Small intestine (tissue), 16 donors: ENCODE measurements at places on chromosomes 6 and 20.

GRCh38 chr20:33148040-33148439, 19.9 kb upstream of the BPIFA2 start:
- DNase-seq: no peak

DNA sequence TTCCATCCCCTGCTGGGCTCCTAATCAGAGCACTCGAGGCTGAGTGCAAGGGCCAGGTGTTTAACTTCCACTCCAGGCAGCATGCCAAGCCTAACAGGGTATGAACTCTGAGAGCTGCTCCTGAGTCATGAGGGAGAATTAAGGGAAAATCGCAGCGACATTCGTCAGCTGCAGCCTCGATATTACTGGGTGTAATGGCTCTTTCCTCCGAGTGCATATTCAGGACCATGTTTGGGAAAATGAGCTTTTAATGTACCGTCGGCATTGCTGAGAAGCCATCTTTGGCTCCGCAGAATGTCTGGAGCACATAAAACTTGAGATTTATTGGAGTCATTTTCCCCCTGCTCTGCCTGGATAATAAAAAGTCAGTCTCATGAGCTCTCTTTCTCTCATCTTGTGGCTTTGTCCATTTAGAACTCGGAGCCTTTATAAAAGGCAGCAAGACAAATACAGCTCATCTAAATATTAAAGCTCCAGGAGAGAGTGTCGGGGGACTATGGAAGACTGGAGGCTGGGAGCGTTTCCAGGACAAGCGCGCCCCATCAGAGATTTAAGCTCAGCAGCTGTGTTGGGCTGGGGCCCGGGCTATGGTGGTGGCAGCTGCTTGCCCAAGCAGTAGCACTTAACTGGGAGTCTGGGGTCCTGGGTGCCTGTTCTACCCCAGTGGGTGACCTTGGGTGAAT, 103.7 kb downstream of the TOX2 start:
- DNase-seq: peak; percentile 82

DNA sequence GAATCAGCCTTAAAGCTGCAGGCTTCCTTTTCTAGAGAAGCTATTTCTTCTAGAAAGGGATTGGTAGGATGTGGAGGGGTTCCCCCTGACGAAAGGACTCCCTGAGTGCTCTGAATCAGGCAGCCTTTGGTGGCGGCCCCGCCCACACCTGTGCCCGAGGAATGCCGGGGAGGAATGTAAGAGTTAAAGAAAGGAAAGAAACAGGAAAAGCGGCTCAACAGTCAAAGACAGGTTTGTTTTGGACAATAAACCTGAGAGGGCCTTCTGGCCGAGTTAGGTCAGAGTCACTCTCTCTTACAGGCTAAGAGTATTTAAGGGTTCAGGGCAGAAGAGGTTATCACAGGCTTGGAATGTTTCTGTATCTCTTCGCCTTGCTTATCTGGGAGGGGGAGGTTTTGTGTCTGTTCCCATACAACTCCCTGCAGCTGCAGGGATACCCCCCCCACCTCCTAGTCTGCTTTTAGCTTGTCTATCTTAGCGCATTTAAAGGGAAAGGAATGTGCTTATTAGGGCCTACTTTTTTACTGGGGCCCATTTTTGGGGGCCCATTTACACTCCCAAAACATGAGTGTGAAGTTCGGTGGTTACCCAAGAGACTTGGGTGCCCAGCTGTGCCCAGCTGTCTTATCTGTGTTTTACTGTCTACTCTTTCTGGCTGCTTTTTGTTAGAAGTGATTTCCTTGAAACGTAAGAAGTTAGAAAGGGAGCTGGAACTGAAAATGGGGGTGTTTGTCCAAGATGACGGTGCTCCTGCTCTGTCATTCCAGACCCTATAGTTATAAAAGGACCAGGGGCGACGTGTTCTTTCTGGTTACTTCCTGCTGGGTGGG, 32.8 kb downstream of the DYNLT1 start:
- no peak for DNase-seq

GRCh38 chr6:166121726-166122125, 45.9 kb downstream of the TBXT start:
- DNase-seq: no peak

GRCh38 chr20:61756966-61757677, 308.6 kb downstream of the TAF4 start:
- DNase-seq: no peak

GRCh38 chr20:21003902-21004301, 102.3 kb downstream of the LINC00237 start:
- no peak for DNase-seq

- no peak for DNase-seq
Observed at GRCh38 chr6:71395731-71396409, 107.3 kb downstream of the OGFRL1 start.

DNA sequence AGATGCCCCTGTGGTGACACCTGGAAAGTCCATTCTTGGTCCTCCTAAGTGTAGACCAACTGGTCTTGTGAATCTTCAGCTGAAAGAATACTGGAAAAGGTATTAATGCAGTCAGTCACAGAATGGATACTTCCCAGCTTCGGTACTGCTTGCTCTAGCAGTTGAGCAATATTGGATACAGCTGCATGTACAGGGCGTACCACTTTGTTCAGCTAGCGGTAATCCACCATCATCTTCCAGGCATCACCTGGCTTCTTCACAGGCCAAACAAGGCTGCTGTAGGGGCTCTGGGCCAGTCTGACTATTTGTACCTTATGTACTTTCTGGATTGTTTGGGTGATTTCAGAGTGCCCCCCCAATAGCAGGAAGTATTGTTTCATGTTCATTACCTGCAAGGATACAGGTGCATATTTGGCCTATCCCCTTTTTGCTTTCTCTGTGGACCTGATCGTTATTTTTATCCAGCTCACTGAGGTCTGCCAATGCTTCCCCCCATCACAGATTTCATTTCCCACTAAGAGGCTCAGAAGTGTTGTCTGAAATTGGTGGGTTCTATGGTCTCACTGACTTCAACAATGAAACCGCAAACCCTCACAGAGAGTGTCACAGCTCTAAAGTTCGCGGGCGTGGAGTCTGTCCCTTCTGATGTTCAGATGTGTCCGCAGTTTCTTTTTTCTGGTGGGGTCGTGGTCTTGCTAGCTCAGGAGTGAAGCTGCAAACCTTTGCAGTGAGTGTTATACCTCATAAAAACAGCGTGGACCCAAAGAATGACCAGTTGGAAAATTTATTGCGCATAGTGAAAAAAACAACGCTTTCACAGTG, 52.2 kb downstream of the TRIM27 start:
- no peak for DNase-seq

GRCh38 chr6:168016176-168016620, 18.7 kb downstream of the KIF25 start:
- DNase-seq: no peak

- no peak for DNase-seq
Observed at GRCh38 chr6:71393981-71394432, 105.4 kb downstream of the OGFRL1 start.

DNA sequence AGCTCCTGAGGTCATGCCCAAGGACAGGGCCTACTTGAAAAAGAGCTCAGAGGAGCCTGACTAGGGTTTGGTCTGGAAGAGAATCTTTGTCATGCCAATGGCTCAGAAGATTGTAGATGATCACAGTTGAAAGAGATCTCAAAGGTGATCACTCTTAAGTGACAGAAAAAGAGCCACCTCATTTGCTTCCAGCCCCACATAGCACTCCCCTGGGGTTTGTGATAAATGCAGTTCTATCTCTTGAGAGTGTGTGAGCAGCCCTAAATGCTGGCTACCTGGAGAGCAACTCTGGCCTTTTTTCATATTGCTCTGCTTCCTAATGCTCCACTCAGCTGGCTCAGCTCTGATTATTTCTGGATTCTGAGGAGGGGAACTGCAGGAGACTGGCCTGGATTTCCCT, 39.3 kb downstream of the KLHL32 start:
- no peak for DNase-seq

GRCh38 chr6:2245103-2245876, at the start of gene GMDS:
TSS of gene GMDS (minus strand) at chr6:2245605.
- DNase-seq: peak; percentile 94

GRCh38 chr6:157777344-157777743, 45.7 kb upstream of the SNX9 start:
- DNase-seq: no peak

DNA sequence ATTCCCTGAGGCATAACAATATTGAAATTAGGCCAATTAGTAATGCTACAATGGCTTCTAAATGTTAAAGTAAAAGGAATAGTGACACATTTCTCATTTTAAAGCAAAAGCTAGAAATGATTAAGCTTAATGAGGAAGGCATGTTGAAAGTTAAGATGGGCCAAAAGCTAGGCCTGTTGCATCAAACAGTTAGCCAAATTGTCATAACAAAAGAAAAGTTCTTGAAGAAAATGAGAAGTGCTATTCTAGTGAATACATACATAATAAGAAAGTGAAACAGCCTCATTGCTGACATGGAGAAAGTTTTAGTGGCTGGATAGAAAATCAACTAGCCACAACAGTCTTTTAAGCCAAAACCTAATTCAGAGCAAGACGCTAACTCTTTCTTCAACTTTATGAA, 12.9 kb downstream of the OR2A4 start:
- no peak for DNase-seq

DNA sequence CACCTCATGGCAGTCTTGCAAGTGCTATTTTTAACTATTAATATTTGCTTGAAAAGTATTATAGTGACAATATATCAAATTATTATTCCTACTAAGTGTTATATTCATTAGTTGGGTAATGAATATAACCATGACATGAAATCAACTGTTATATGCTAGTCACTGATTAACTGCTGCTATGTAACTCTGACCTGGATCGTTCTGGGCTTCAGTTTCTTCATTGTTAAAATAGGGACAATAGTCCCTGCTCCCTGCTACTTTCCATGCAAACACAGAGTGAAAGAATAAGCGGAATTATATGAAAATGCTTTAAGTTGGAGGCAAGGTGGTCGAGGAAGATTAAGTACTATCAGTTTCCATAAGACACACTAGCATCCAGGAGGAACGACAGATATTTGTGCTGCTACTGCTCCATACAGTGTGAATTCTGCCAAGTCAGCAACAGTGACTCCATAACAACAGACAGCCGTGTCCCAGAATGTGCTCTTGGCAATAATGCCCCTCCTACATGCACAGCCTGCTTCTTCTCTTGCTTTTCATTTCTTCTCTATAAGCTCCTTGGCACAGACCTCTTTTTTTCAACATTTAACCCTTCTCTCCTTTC, 107.2 kb downstream of the CHD6 start:
- DNase-seq: peak; percentile 51

GRCh38 chr20:57564180-57564802, 3.4 kb downstream of the PCK1 start:
- peak; percentile 33 for DNase-seq

- DNase-seq: peak; percentile 71
Observed at GRCh38 chr6:14129575-14129974, 12.0 kb downstream of the CD83 start.

DNA sequence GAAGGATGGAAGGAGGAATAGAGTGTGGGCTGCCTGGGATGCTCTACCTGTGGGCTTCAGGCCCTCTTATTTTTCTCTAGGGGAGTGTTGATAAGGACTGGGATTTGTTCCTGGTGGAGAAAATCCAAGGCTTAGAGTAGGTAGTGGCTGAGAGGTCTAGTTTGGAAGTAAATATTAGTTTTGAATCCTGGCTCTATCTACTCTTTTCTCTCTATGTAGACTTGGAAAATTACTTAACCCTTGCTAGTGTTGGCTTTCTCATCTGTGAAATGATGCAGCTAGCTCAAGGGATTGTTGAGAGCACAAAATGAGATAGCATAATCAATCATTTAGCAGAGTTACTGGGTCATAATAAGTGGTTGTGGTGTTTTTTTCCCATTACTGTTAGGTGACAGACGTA, 102.7 kb upstream of the MLIP start:
- no peak for DNase-seq

DNA sequence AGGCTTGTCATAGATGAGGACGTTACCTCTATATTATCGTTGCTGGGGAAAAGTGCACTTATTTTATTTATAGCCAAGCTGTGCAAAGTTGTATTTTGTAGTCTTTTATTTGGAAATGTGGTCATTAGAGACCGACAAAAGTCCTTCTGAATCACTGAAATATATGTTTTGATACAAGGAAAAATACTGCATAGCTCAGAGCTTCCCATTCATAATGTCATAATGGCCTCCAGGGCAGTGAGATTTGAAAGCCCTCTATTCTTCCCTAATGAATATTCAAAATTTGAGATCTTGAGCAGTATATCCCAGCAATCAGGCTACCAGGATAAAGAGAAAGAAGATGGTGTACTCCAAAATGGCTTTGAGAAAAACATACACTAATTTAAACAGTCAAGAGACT, 64.6 kb downstream of the CAP2 start:
- no peak for DNase-seq

DNA sequence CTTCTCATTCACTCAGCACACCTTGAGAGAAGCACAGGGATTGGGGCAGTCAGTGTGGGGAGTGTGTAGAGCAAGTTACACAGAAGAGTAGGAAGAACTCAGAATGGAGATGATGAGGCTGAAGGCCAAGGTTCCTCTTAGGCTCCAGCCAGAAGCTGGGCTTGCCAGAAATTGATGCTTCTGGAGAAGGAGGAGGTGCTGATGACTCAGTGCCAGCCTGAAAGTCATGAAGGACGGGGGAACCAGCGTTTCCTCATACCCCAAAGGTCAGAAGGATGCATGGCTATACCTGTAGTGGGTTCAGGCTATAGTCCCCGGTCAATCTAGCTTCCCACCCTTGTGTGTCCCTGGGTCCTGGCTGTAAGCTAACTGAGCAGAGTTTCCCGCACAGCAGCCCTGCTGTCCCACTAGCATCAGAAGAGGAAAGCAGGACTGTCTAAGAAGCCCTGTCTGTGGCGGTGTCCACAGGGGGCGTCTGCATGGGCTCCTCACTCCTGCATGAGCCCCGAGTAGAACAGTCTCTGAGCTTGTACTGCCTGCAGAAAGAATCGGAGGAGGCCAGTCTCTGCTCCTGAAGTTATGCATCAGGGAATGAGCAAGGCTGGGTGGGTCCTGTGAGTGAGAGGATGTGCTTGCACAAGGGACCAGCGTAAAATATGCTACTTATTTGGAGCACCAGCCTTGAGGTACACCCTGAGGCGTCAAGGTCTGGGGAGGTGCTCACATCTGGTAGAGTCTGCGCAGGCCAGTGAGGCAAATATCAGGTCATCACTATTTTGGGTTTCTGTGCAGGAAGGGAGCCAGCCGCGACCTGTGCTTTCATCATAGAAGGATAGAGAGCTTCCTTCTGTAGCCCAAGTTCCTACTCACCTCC, 148.5 kb downstream of the MRPL14 start:
- no peak for DNase-seq

GRCh38 chr6:122025104-122025503, 374.3 kb upstream of the HSF2 start:
- DNase-seq: no peak

GRCh38 chr6:99219788-99220187, 129.7 kb downstream of the FAXC start:
- DNase-seq: no peak

DNA sequence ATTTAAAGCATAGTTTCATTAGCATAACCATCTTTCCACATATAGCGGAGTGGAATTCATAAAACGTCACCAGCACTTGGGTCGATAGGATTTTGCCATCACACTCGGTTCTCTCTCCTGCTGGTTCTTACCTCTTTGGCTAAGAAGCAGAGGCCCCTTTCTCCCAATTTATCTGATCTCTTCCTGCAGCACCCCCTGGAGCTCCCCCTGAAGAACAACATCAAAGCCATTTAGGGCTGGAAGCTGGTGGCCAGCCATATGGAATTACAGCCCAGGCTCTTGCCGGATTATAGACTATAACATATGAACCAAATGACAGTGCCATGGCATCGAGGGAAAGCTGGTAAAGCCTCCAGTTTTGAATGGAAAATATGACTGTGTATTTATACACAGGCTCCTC, 6.4 kb upstream of the KIF6 start:
- DNase-seq: no peak
